ENCODE measurements at places on chromosomes 6 and 20.

GRCh38 chr6:140354296-140354695 lies 979.8 kb upstream of the CITED2 start:
- DNase-seq = no peak

- DNase-seq = no peak
These were observed 19.5 kb downstream of the TFEB start for GRCh38 chr6:41715795-41716515.

DNA sequence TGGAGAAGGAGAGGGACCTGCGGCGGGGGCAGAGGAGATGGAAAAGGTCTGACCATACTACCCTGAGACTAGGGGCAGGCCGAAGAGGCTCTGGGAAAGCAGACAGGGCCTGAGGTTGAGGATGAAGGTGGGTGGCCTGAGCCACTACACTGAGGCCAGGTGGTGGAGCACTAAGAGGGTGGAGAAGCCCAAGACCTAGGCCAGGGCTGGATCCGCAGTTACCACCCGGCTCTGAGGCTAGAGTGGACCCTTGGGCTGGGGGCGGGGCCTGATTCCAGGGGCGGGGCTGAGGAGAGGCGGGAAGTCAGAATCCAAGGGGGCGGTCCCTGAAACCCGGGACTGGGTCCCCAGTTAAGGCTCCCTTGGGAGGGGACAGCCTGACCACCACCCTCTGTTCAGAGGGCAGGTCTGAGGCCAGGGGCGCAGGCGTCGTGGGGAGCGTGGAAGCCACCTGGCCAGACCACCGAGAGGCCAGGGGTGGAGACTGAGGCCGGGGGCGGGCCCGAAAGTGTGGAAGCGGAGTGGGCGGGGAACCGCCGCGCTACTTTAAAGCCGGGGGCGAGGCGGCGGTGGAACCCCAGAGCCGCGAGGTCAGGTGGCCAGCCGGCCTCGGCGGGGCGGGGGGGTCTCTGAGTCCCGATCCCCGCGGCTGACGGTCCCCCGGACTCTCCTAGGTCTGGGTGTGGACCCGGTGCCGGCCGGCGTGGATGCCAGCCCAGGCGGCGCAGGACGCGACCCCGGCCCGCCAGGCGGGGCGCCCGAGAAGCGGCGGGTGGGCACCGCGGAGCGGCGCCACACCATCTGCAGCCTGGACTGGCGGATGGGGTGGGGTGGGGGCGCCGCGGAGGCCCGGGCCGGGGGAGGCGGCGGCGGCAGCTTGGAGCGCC lies 8.3 kb downstream of the CCM2L start:
- peak; percentile 69 for DNase-seq

DNA sequence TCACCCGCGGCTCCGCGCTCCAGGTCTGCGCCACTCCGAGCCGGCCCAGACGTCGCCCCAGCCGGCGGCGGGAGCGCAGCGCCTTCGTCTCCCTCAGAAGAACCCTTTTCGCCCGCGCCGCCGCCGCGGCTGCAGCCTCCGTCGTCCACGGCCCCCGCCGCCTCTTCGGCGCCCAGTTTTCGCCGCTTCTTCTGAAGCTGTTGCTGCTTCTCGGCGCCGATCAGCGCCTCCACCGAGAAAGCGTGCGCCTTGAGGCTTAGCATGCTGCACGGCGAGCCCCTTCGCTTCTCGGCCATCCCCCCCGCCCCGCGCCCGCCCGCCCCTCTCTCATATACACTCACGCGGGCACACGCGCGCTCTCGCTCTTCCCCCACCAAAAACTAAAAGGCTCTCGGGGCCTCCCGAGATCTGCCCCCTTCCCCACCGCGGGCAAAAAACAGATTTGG lies 489 bp downstream of the TBX18 start:
- peak; percentile 30 for DNase-seq

DNA sequence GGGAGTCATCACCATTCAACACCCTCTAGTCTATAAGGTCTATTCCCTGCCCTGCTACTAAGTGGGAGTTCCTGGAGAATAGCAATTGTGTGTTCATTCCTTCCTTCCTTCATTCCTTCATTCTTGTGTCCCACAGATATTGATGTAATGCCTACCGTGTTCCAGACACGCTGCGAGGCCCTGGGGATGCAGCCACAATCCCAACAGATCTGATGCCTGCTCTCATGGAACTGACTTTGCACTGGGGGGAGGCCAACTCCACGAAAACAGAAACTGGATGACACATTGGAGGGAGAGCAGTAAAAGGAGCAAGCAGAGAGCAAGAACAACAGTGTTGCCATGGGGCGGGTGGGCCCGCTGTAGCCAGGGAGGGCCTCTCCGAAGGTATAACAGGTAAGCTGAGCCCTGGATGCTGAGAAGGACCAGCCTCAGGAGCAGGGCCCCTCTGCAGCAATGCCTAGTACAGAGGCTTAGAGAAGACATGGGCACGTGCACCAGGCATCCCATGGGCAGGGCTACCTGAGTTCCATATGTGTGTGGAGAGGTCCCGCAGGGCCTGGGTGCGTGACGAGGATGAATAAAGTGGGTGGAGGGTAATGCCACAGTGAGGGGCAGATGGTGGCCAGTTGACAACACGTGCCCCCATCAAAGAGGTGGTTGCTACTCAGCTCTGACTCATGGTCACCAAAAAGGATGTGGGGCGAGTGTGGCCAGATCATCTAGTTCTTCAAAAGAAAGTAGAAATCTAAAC lies 173.9 kb downstream of the NFATC2 start:
- no peak for DNase-seq

DNA sequence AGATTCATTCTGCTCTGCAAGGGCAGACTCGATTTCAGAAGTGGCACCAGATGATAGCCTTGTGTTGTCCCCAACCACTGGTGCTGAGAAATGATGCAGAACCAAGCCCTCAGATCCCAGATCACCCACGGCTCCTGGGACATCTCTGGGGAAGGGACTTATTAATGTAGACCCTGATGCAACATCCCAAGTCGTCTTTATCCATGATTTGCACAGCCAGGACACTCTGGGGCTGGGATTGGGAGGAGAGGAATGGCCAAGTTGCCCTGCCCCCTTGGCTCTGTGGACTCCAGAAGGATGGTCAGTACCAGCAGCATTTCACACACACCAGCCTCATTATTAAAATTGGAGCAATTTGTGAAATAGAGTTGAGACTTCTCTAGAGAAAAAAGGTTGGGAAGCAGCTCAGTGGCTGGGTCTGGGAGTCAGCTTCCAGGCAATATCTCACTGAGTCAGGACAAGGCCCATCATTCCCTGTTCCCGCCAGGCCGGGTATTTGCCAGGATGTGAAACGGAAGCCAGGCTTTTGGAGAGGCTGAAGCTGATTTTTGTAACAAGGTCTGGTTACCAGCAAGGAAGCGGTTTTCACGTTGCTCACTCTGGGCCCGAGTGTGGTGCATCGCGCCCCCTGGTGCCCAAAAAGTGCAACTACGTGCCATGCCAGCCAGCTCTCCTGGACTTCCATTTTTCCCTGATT lies 67.4 kb downstream of the ZBTB2 start:
- DNase-seq = peak; percentile 84

GRCh38 chr20:33531047-33531877 lies 41.4 kb downstream of the CBFA2T2 start:
- no peak for DNase-seq

DNA sequence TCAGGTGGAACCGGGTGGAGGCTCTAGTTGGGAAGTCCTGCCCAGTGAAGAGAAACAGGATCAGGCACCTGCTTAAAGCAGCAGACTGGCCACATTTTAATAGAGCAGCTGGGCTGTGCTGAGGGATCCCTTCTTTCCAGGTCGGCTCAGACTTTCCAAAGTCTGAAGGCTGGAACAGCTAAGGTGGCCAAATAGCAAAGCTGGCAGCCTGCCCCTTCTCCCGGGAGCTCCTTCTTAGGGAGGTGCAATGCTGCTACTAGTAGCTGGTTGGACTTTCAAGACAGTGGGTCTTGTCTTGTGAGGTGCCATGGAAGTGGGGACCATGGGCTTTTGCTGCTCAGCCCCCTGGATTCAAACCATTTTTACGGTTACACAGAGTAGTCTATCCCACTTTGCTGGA lies 30.7 kb upstream of the CST5 start:
- no peak for DNase-seq

GRCh38 chr20:25039697-25040437 lies 18.1 kb downstream of the ACSS1 start:
- no peak for DNase-seq

- DNase-seq = no peak
These were observed 28.5 kb upstream of the GFOD1 start for GRCh38 chr6:13515912-13516311.

DNA sequence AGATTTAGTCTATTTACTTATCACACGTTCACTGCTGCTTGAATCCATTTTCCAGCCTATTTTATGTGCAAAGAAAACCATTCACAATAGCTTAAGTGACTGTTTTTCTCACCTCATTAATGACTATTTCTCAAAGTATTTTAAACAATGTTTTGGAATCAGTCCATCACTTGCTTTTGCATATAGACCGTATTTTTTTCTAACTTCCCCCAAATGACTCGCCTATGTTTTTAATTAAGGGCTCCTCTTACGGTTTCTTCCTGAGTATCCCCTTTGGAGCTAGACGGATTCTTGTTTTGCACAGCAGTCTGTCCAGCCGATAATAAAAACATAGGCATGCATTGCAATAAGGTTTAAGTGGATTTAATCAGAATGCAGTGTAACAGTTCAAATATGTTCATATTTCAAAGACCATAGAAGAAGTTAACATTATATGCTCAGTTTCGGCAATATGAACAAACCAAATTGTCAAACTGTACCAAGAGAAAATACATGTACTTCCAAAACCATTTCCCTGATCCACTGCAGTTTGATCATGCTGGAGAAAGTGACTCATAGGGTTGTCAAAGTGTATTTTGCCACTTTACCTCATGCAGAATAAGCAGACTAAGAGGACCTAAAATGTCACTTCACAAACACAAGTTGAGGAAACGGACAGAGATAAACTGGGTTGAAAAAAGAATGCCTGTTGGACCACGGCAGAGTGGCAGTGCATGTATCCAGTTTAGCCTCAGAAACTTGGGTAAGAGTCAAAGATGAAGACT lies 66.4 kb downstream of the HMGN3 start:
- DNase-seq = no peak

- no peak for DNase-seq
These were observed 373.1 kb upstream of the SOX4 start for GRCh38 chr6:21220271-21220987.

- DNase-seq = peak; percentile 47
These were observed 1.2 kb downstream of the SMIM29 start for GRCh38 chr6:34247481-34248197.

GRCh38 chr6:40569162-40569910 lies 17.8 kb downstream of the LRFN2 start:
- DNase-seq = no peak

DNA sequence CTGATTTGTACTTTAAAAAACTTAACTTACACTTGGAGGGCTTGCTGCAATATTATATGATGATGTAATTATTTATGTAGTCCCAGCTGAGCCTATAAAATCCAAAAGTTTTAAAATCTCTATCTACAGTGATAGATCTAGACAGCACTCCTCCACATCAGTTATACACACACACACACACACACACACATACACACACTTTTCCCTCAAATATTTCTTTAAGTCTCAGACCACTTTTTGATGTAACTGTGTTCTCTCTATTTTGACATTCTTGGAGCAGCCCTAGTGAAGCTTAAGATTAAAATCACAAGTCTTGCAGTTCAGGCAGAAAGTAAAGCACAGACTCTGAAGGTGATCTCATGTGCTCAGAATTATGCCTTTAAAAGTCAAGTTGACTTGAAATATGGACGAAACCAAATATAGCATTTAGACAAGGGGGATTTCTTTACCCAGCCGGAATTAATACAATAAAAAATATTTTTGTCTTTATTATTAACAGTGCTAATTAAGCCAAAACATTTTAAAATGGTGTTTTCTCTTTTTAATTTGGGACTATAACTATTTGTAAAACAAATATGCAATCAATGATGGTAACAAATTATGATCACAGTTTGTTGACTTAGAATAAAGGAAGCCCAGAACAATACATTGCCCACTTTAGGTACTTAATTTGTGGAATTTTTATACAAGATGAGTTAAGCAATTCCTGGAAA lies 63.5 kb upstream of the TMEM30A start:
- no peak for DNase-seq

DNA sequence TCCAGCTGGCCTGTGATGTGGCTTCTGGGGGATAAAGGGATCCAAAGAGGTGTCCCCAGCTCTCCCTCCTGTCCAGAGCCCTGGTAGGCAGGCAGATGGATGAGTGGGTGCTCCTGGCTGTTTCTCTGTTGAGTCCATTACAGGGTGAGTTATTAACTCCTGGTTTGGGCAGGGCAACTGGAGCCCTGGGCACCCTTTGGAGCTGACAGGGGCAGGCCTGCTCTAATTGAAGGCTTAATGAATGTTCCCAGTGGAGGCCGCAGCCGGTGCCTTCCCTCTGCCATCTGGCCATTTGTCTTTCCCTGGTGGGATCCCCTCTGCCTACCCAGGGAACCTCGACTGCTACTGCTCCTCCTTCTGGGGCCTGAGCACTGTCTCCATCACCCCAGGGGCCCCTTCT lies 44.7 kb upstream of the MLN start:
- no peak for DNase-seq

DNA sequence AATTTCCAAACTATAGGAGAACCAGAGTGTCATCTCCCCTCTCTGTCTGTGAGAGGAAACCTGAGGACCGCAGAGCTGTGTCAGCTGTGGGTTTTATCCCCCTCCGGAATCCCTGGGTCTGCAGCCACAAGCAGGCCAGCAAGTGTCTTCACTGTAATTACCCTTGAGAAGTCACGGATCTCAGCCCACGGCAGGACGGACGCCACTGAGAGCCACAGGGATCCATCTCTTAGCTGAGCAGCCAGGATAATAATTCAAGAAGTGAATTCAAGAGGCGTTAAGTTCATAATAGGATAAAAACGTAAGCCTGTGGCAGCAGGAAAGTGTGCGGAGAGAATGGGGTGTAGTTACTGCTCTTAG lies 37.0 kb downstream of the DLL1 start:
- DNase-seq = no peak

GRCh38 chr20:54630582-54630981 lies 155.2 kb downstream of the DOK5 start:
- no peak for DNase-seq

DNA sequence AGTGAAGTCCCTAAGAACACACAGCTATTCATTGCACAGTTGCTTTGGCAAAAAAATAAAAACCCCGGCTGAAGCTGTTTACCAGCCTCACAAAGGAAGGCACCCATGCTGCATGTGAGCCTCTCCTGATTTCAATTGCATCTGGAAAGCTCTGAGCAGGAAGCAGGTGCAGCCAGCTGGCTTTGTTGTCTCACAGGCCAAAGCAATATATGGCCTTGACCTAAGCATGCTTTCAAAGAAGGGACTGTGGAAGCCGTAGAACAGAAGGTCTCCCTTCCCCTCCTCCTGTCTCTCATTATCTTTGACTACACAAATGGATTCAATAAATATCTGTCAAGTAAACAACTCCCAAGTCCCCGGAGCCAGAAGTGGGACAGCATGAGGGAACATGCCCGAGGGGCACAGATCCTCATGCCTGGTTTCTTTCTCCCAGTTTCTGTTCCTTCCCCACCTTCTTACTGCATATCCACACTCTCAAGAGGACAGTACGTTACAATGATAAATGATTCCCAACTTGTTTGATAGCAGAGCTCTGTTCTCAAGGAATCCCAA lies 57.2 kb upstream of the PCSK2 start:
- DNase-seq = no peak

GRCh38 chr20:22339091-22339881 lies 245.1 kb downstream of the FOXA2 start:
- no peak for DNase-seq

Data from activated T-cell treated with anti-CD3 and anti-CD28 coated beads, Interleukin-2, amount 50 U/mL, for 24 hours (primary cell).